Stimulated activated CD4-positive, alpha-beta T cell treated with anti-CD3 and anti-CD28 coated beads, Interleukin-1b, Interleukin-23, amount 100 ng/mL, for 24 hours (primary cell): ENCODE measurements at places on chromosomes 3 and 15.
A peak's percentile ranks its signal among the peaks of the same experiment; 100 is the strongest.

DNA sequence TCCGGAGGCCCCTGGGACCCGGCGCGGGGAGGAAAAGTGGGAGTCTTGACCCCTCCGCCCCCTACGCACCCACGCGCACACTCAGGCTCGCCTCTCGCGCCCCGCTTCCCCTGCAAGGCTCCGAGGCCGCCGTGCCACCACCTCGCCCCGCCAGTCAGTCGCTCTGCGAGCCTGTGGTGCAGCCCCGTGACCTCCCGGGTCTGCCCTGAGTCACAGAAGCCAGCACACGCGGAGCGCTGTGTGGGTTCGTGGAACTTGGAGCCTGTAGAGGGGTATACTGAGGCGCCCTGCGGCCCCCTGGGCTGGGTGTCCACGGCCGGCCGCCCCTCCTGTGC, 380 bp upstream of the ALS2CL start:
- DNase-seq: peak; percentile 19

- peak; percentile 13 for DNase-seq
Observed at GRCh38 chr3:149936812-149937230, 33.9 kb downstream of the PFN2 start.

GRCh38 chr3:76997733-76998132, 42.2 kb upstream of the ROBO2 start:
- no peak for DNase-seq

DNA sequence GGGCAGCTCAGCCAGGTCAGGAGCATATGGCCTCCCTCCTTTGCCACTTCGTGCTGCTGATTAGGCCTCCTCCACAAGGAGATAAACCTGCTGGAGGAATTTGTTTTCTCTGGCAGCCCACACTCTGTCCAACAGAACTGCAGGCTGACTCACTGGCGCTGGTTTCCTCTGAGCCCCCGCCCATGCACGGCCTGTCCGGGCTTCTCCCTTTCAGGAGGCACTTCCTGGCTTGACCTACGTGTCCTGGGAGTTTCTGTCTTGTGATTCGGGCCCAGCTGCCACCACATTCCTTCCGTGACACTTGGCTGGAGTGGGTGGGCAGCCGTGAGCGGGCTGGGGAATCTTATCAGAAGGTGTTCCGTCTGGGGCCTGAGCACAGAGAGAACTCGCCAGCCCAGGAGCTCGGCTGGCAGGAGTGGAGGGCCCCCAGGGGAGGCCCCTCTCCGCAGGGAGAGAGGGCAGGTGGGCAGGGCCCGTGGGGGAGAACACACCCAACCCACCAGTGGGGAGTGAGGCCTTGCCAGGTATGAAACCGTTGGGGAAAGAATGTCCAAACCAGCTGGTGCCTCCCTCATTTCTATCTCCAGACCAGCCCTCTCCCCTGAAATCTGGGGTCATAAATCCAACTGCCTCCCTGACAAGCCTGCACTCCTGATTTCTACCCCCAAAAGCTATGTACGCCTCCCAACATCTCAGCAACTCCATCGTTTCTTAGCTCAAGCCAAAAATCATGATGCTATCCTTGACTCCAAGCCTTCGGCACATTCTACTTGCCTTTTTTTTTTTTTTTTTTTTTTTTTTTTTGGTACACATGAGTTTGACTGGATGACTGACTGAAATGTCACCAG, 110.6 kb upstream of the MEF2A start:
- no peak for DNase-seq

- DNase-seq: no peak
Observed at GRCh38 chr15:79535536-79535935, 103.4 kb downstream of the MINAR1 start.

DNA sequence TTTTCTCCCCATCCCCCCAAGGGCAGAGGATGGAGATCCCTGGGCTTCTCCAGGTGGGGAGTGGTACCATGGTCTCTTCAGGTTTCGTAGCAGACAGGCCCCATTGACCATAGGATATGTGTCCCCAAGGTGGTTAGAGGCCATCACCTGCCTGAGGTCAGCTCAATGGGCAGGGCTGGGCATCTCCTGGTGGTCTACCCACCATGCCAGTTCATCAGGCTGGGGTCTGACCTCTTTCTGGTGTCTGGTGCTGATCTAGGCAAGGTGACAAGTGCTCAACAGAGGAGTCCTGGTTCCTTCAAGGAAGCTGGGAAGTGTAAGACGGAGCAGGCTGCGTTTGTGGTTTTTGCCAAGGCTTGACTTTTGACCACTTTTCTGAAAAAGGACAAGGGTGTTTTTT, 71.4 kb downstream of the SMAD3 start:
- no peak for DNase-seq

DNA sequence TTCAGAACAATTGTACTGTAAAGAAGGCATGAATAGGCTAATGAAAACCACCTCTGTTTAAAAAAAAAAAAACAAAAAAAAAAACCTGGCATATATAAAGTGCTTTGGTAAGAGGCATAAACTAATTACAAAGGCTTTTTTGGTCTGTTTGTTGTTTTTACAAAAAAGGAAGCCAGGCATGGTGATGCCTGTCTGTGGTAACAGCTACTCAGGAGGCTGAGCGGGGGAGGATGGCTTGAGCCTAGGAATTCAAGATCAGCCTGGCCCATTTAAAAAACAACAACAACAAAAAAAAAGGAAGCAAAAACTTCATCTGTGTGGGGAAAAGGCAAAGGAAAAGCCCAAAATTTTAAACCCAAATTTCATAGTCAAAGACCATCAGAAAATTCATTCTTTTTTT, 47.0 kb downstream of the OSBPL10 start:
- DNase-seq: no peak

GRCh38 chr3:97917813-97918536, 54.3 kb downstream of the RIOX2 start:
- no peak for DNase-seq

DNA sequence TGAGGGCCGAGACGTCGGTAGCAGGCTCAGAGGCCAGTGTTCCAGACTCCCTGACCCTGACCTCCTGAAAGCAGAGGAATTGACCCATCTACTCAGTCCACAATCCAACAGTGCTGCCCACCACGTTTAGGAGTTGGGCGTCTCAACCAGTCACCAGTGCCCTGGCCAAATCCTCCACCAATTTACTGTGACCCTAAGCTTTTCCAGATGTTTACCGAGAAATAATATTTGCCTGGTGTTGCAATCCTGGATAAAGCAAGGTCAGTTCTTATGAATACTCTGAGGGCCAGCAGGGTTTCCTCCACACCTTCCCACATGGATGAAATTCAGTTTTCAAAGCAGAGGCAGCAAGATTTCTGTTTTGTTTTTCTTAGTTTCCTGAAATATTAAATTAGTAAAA, 7.5 kb upstream of the APOD start:
- DNase-seq: no peak

- DNase-seq: no peak
Observed at GRCh38 chr15:57740048-57740447, 33.5 kb downstream of the POLR2M start.

DNA sequence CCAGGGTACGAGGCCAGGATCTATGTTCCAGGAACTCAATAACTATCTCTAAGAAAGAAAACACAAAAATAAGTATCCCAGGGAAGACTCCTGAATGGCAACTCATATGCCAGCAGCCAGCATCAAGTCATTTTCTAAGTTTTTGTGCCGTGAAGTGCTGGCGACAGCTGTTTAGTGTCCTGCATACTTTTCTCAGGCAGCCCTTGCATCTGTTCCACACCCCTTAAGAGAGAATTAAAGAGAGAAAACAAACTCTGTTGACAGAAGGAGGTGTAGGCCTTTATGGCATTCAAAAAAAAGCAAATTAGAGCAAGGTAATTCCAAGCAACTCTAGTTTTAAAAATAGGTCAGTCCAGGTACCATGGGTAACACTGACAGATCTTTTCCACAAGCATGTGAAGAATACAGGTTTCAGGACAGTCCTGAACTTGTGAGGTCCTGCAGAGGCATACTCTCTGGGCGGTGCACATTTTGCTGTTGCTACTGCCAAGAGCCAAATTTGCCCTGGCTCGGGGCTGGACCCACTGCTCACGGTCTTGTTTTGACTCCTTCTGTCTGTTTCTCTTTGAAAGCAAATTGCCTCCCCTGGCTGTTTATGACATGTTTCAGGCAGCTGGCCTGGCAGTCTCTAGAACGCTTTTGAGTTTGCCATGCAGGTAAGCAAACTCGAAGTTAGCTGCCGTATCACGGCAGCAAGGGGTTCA, 252.1 kb upstream of the ADAMTS9 start:
- DNase-seq: no peak
